ENCODE measurements at places on chromosomes 2 and 18.

- DNase-seq, result no peak
These were observed 8.0 kb downstream of the XPO1 start for GRCh38 chr2:61529944-61530735.

DNA sequence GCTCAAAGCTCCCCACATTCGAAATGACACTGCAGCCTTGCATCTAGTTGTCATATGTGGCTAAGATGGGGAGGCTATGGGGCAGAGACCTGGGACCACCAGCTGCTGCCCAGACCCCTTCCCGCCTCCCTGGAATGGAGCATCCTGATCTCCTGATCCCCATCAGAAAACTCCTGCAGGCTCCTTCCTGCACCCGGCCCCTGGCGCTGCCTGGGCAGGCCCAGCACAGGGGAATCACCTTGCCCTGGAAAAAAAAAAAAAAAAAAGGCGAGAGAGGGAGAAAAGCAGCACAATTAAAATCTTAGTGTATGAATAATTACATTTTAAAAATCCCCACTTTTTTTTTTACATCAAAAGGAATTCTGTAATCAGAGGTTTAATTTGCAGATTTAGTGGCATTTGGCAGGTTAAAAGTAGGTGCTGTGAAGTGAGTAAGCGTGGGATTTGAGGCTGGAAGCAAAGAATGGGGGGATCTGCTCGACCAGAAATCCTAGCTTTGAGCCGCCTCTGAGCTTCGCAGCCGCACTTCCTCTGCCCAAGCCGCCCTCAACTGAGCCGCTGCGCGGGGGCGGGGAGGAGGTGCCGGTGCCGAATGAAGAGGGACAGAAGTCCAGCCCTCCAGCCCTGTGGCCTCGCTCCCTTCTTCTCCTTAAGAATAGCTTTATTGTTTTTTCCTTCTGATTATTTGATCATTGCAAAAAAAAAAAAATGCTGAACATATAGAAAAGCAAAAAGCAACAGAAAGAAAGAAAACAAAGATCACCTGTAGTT is 30.0 kb downstream of the THNSL2 start:
- DNase-seq, result peak; percentile 51

- DNase-seq, result no peak
These were observed 620.0 kb upstream of the SLC39A10 start for GRCh38 chr2:195037045-195037444.

DNA sequence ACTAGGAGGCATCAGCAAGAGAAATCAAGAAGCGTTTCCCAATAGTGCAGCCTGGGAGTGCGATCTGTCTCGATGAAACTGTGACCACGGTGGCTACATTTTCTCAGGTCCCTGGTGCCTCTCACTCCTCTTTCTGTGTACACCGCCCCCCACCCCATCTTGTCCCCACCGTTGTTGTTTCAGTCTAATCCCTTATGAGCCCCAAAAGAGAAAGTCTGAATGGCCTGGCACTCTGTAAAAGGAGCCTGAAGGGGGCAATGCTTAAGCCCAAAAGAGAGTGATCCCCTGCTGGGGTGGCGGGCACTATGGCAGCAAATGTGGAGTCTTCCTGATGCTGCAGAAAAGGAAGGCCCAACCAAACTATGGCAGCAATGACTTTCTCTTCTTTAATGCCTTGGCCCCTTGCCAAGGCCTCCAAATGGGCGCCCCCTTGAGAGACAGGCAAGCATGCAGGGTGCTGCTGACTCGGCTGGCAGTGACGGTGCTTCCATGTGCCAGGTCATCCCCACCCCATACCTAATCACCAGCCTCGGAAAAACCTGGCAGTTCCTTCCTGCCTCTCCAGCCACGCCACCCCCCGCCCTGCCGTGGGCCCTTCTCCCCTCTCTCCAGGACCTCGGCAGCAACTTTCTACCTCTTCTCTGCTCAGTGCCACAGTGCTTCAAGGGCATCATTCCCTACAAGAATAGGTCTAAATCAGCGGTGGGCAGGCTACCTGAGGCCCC is 123.0 kb downstream of the CYP26B1 start:
- no peak for DNase-seq

- no peak for DNase-seq
These were observed 135.9 kb downstream of the ABCA12 start for GRCh38 chr2:215002500-215002899.

DNA sequence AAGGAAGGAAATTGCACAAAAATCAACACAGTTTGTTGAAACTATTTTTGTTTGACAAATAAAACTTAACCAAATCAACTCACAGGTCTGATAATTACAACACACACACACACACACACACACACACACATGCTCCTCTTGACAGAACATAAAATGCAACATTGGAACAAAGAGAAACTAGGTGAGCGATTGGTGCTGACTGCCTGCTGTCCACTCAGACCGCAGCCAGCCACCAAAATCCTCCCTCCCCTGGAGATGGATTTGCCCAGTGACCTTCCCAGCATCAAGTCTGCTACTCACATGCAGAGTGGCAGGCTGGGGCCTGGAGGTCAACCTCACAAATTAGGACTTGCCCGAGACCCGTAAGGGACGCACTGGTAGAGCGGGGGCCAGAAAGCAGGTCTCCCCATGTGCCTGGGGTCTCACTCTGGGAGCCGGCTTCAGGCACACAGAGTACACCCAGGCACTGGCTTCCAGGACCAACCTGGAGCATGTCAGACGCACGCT is 61.4 kb downstream of the DIPK1C start:
- DNase-seq, result no peak

GRCh38 chr2:68791914-68792313 is 57.3 kb downstream of the ARHGAP25 start:
- DNase-seq, result no peak

- no peak for DNase-seq
These were observed 40.3 kb downstream of the RRM2 start for GRCh38 chr2:10162586-10163497.

DNA sequence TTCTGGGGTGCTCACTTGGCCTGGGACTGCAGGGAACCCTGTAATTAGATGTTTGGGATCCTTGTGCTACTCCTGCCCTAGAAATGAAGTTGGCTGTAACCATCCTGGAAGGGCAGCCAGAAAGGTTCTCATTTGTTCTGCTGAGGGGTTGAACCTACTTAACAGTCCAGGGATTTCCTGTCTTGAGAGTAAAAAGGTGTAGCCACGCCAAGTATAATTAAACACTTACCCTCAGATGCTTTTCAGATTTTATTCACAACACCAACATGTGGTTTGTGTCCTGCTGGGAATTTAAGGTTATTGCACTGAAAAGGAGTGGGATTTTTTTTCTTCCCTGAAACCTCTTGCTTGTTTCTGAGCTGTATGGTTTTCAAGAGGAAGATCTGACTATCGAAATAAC is 222.4 kb upstream of the APCDD1 start:
- no peak for DNase-seq

GRCh38 chr18:35444636-35445035 is 53.1 kb downstream of the INO80C start:
- no peak for DNase-seq

GRCh38 chr2:226887940-226888339 is 52.1 kb downstream of the RHBDD1 start:
- DNase-seq, result no peak

GRCh38 chr2:170554278-170554955 is 160.7 kb upstream of the SP5 start:
- no peak for DNase-seq
